ENCODE measurements at places on chromosomes 4 and X.

GRCh38 chr4:88204882-88205281 lies 46.4 kb upstream of the ABCG2 start:
- DNase-seq, result no peak

DNA sequence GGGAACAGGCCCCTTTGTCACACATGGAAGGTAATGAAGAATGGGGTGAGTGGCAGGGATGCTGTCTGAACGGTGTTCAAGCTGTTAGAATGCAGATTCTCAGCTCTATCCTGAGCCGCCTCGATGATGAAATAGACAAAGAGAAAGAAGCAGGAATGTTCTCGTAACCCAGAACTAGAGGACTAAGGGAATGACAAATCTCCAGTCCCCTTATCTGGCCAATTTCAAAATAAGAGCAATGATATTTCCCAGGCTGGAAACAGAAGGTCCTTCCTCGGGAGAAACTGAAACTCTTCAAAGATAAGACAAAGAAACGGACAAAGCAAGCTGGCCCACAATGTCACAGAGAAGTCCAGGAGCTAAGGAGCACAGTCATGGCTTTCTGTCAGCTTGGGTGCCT lies 29.5 kb upstream of the MTNR1A start:
- DNase-seq, result no peak

DNA sequence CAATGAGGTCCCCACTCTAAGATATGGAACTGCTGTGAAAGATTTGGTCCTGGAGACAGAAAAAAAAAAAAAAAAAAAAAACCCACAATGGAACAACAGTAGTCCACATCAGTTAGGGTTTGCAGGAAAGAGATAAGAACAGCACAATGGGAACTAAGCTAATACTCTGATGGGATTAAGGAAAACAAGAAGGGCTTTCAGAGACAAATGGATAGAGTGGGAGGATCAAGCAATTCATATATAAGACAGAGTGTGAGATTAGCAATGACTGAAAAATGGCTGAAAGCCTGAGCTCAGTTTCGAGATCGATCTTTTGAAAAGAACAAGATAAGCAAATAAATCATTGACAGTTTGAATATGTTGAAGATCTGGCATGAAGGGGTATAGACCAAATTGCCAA lies 188.4 kb upstream of the TRPC5 start:
- no peak for DNase-seq

DNA sequence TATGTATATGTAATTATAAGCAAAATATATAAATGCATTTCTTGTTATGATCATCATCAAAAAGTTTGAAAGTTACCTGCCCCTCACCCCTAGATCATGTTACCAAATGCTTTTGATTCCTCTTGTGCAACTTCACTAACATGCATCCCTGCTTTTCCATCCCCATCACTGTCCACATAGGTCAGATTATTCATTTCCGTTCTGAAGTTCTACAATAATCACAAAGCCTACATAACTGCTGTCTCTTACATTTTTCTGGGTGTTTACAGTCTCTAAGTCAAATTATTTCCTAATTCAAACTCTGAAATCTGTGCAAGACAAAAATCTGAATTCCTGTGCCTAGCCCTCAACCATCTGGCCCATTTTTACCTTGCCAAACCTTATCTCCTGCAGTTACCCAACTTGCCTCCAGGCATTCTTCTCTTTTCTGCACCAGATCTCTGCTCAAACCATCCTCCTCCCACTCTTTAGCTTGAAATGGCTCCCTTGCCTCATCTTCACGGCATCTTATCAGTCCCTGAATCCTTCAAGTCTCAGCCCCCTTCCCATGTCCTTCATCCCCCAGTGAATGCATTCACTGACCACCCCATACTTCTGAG lies 42.4 kb upstream of the SLC39A8 start:
- DNase-seq, result no peak

DNA sequence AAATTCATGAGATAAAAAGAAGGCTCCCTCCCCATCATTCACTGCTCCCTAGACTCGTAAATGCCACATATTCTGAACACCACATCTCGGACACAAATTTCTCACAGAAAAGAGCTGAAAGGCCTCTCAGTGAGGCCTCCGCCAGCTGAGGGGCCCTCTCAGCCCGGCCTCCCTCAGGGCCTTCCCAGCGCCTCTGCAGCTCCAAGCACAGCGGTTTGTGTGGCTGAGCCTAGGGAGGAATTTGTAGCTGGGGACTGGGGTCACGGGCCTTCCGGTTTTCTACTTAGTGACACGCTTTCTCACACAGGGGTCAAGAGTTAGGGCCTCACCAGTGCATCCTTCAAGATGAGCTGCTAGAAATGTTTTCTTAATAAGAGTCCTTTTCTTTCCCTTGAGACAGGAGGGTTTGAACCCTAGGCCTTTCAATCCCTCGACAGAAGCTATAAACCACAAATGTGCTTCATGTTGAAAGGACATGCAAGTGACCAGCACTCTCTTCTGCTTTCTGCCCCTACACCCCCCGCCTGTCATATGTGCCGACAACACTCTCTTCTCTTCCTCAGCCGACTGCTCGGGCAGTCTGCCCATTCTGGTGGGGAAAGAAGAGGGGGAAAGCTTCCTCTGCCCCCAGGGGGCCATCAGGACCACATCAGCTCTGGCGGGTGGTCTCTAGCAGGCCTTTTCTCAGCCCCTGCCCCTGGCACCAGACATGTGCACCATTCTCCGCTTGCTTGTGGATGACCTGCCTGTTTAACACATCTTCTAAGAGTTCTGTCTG lies 104.9 kb downstream of the CHIC2 start:
- no peak for DNase-seq

DNA sequence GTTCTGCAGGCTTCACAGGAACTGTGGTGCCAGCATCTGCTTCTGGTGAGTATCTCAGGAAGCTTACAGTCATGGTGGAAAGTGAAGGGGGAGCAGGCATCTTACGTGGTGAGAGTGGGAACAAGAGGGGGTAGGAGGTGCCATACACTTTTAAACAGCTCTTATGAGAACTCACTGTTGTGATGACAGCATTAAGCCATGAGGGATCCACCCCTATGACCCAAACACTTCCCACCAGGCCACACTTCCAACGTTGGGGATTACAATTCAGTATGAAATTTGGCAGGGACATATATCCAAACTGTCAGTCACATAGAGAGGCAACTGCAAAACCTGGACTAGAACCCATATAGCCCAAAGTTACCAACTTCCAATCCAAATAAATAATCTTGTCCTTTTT lies 43.1 kb upstream of the ZCCHC12 start:
- DNase-seq, result no peak

- DNase-seq, result no peak
Measured at GRCh38 chr4:77220828-77221613, 64.0 kb downstream of the CCNG2 start.

DNA sequence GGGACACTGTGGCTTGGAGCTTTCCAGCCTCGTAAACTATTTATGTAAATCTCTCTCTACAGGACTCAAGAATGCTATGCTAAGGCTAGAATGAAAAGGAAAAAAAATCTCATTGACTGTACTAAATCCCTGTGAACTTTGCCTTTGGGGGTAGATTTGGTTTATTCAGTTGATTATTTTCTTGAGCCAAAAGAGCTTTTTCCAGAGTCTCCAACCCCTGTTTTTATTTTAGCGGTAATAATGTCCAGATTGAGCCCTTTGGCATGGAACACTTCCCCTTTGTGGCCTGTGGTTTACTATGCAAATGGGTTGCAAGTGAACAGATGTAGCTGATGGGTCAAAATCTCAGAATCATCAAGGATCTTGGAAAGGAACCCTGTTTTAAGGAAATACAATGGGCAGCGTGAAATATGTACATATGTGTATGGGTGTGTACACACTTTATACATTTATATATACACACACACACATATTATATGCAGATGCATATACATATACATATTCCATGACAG lies 72.9 kb downstream of the FAM9B start:
- DNase-seq, result peak; percentile 12

GRCh38 chr4:149512501-149512900 lies 303.1 kb downstream of the IQCM start:
- DNase-seq, result no peak

GRCh38 chrX:17414027-17414658 lies 39.1 kb downstream of the NHS start:
- DNase-seq, result no peak

GRCh38 chr4:181896614-181897013 lies 346.6 kb upstream of the TENM3 start:
- DNase-seq, result no peak

DNA sequence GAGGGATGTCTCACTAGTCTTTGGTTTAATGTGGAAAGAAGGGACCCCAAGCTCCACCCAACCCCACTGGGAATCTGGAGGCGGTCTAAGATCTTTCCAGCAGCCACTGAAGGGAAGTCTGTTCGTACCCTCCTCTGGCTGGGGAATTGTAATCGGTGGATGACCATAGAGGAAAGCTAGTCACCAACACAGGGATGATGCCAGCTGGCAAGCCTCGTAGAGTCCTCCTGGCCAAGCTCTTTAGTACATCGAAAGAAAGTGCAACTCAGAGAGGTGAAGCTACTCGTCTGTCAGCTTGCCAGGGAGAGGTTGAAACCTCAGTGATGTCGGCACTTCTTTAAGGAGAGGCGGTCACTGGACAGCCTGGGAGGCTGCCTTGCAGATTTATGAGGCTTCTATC lies 58.7 kb downstream of the MAMLD1 start:
- DNase-seq, result no peak

GRCh38 chr4:96315815-96316214 lies 475.9 kb downstream of the PDHA2 start:
- no peak for DNase-seq

GRCh38 chr4:25654031-25654970 lies 1.4 kb upstream of the SLC34A2 start:
- no peak for DNase-seq

DNA sequence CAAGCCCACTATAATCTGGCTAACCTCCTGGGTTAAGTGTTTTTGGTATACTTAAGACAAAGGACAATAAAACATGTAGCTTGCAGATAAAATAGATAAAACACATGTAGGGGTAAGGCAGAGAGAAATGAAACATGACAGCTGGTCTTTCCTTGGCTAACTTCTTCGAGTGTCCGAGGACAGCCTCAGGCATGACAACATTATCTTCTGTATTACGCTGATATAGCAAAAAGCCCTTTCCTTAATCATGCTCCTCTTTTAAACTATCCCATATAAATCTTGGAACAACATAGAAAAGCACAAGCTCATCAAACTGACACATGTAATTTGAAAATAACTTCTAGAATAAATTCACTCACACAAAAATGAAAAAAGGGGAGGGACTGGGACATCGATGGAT lies 91.1 kb downstream of the SEL1L3 start:
- no peak for DNase-seq

DNA sequence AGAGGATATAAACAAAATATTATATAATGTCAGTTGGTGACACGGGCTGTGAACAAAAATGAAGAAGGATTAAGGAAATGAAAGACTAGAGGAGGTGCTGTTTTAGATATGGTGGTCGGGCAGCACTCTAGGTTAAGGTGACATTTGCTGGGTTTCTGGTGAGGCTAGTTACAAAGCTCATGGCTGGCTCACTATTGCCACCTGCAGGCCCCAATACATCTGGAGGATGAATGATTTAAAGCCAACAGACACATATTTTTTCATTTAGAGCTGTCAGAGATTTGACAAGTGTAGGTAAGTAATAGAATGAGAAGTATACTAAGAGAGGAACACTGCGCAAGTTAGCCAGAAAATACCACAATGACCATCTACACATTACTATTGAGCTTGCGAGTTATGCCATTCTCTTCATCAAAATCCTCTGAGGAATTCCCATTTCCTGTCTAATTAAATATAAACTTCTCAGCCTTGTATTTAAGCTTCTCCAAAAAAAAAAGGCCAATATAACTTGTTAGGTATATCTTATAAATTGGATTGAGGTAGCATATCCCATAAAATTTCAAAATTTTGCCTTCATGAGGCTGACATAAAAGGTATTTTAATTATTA lies 6.4 kb upstream of the FGG start:
- no peak for DNase-seq

GRCh38 chrX:115503099-115503498 lies 57.9 kb upstream of the PLS3 start:
- DNase-seq, result no peak

DNA sequence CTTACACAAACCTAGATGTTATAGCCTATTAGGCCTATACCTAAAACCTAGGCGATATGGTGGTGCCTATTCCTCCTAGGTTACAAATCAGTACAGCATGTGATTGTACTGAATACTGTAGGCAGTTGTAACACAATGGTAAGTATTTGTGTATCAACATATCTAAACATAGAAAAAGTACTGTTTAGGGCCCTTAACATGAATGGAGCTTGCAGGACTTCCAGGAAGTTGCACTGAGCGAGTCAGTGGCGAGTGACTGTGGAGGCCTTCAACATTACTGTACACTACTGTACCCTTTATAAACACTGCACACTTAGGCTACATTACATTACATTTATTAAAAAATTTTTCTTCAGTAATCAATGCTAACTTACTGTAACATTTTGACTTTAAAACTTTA lies 37.8 kb downstream of the WWC2 start:
- DNase-seq, result no peak

DNA sequence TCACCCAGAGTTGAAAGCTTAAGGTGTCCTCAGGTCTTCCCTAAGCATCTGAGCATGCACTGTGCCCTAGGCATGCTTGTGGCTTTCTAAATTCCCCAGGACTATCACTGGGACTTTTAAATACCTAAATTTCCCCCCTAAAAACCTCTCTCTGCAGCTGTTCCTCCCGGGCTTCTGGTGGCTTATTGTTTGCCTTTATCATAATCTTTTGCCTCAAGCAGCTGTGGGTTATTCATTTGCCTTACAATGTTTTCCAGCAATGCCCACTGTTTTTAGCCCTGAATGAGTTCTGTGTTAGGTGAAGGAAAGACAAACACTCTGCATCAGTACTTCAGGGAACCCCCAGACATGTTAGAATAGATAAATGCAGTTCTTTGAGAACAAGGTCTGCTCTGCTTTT lies 455.0 kb downstream of the ZIC3 start:
- no peak for DNase-seq

- no peak for DNase-seq
Measured at GRCh38 chr4:179552131-179552530, 2109.9 kb upstream of the AGA start.

DNA sequence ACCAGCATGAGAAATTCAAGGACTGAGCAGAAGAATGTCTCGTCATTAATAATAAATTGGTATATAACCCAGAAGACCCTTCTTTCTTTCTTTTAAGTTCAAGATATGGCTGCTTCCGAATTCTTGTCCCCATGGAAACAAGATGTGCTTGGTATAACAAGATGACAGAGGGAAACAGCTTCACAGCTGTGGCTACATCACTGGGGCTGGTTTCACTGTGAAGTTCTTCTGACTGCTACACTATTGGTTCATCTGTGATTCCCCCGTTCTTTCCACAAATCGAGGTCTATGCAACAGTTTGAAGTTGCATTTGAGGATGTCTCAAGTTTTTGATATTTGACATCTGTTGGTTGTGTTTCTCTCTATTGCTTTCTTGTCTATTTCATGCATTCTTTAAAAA lies 12.3 kb upstream of the DTHD1 start:
- DNase-seq, result no peak

Measured in HL-60 (cell line).